ENCODE measurements at places on chromosomes 6 and 20. TPM values are rescaled to one million over a fixed set of nuclear protein-coding genes. Genes with fewer than 3 reads are reported as not detected.

DNA sequence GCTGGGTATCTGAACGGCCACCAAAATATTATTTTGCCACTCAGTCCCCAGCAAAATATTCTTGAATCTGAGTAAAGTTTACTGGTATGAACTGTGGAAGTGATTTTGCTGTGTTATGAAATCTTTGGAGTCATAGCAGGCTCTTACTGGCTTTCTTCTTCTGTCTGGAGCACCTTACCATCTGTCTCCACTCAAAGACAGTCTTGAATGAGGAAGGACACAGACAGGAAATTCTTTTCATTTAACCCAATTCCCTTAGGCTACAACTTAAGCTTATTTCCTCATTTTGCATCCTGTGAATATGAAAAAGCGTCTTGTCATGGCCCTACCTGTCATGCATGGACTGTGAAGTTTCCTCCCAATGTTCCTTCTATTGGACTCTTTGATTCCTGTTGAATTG, 24.7 kb downstream of the FNDC1 start:
- no peak for DNase-seq

Gene RAMACL
- 0.87 TPM for polyA plus RNA-seq

DNA sequence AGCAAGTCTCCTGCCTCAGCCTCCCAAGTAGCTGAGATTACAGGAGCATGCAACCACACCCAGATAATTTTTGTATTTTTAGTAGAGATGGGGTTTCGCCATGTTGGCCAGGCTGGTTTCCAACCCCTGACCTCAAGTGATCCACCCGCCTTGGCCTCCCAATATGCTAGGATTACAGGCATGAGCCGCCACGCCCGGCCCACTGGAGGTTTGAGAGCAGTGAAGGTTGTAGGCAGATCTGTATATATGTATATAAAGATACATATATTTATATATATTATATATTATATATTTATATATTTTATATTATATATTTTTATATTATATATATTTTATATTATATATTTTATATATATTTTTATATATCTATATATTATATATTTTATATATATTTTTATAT, 38.2 kb upstream of the TTPAL start:
- DNase-seq, result no peak

GRCh38 chr20:47857187-47857568, 71.9 kb upstream of the SULF2 start:
- DNase-seq, result no peak

DNA sequence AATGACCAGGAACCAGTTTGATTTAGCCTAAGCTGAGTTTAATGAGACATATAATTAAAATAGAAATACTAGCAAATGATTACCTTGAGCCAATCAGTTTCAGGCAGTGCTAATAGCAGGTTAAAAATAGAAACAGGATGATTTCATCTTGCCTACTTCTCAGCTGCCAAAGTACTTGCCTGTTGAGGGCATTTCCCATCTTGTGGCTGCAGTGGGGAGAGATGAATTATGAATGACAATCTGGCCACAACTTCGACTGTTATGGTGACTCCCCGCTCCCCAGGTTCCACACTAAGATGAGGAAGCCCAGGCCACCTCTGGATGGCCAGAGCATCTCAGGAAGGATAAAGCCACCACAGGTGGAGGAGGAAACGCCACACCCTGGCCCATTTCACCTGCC, 31.3 kb downstream of the MBOAT1 start:
- DNase-seq, result no peak

Gene CLVS2
- polyA plus RNA-seq, result not detected

- DNase-seq, result no peak
Measured at GRCh38 chr6:33197431-33198048, 2.9 kb downstream of the RXRB start.

DNA sequence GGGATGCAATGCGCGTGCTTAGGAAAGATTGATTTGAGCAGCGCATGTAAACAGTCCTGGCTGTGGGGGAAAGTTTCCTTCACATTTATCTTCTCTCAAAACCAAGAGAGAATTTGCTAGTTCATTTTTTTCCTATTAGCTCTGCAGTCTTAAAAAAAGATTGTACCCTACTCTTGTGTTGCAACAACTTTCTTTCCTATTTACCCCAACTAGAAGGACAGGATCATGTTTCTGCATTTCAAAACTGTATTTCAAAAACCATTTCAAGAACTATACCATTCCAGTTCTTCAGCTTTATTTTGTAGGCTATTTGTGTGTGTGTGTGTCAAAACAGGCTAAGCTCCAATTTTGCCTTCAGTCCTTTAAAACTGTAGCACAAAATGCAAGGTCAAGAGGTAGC, 473.1 kb downstream of the KIF16B start:
- DNase-seq, result no peak

- DNase-seq, result no peak
Measured at GRCh38 chr6:2839982-2840748, 1.5 kb downstream of the SERPINB1 start.

DNA sequence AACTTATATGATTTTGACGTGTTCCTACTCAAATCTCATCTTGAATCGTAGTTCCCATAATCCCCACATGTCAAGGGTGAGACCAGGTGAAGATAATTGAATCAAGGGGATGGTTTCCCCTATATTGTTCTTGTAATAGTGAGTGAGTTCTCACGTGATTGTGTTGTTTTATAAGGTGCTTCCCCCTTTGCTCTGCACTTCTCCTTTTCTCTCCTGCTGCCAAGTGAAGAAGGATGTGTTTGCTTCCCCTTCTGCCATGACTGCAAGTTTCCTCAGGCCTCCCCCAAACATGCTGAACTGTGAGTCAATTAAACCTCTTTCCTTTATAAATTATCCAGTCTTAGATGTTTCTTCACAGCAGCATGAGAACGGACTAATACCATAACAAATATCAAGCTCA, 83.2 kb downstream of the MANEA start:
- no peak for DNase-seq

DNA sequence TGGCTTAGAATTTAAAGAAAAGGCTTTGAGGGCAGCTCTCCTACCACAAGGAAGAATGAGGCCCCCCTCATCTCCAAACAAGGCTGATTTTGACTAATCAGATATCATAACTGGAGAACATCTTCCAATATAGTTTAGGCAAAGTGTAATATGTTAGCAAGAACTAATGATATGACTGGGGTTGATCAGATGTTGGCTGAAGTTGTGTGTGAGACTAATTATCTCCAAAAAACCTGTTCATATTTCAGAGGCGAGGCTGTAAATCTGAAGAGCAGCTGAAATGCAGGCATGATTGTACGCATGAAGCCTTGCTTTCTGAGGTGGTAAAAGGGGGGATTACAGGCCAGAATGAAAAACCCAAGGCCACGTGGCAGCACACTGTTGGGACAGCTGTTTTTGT, 16.0 kb upstream of the ZNF831 start:
- no peak for DNase-seq

DNA sequence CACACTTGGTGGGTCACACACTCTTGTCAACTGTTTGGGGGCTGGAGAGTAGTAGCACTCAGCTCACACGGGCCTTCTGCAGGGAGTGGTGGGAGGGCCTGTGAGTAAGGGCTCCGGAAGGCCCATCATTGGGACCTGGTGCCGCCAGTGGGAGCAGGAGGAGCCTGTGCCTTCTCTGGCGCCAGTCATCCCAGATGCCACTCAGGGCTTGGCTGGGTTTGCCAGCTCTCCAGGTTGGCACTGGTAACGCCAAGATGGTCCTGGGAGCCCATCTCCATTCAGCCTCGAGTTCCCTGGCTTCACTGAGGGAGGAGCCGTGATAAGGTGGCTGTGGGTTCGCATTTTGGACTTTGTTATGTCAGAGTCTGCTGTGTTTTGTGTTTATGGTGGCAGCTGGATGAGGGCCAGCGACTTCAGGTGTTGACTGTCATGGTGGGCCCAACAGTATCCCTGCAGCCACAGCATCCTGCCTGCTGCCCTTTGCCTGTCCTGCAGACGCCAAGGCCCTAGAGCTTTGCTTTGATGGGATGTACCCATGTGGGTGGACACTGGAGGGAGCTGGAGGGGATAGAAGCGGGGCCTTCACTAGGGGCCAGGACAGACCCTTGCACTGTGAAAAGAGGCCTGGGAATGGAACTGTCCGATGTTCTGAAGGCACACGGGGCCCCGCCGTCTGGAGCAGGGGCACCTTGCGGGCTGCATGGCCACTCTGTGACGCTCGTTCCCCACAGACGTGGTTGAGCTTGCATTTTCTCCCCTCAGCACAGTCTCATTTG, 13.3 kb upstream of the DNAJC5 start:
- DNase-seq, result no peak

Gene GABRR1
- polyA plus RNA-seq, result not detected

- DNase-seq, result no peak
Measured at GRCh38 chr6:118206221-118206620, 299.2 kb downstream of the SLC35F1 start.

DNA sequence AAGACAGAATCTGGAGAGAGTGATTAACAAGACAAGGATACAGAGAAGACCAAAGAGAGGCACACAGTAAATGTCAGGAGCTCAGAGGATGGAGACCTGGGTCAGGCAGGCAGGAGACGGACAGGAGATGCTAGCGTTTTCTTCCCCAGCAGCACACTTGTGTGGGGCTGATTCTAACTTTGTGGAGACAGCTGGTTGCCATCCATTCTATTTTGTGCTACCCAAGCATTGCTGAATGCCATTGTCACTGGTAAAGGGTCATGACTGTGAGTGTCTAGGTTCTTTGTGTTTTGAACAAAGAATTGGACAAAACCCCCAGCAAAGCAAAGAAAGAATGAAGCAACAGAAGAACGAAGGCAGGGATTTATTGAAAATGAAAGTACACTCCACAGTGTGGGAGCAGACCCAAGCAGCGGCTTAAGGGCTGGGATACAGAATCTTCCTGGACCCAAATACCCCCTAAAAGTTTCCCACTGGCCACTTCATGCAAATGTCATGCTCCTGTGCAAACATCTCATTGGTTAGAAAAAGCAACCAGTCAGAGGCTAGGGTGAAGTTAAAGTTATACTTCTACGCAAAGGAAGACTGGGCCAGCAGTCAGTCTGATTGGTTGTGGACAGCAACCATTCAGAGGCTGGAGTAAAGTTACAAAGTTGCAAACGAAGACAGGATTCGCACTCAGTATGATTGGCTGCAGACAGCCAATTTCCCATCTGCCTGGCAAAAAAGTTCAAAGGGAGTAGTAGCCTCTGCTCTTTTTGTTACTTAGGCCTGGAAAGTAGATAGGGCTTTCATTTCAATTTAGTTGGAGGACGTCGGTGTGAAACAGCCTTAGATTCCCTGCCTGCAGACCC, 17.5 kb downstream of the PTK7 start:
- DNase-seq, result no peak

DNA sequence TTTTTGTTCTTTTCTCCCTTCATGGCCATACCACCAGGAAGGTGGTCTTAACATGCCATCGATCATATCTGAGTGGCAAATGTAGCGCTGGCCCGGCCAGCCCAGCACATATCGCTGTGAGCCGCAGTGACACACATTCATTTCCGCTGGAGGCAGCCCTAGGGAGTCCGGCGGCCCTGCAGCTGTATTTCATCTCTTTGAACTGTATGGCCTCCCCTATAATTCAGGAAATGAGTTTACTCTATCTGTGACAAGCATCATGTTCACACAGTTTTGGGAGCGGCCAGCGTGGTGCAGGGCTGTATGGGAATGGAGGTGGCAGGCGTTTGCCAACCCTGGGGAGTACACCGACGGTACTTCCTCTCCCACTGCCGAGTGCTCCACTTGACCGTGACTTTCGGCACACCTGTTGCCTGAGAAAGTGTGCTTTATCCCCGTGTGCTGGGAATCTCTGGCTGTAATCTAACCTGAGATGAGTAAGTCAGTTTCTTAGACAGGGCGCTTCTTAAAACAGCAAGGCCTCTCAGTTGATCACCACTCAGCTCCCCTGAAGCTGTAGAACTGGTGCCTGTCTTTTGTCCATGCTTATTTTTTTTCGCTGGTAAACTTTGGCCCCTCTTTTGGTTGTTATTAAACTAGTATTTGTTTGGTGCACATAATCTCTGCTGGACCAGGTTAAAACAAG, 257.1 kb upstream of the TAB2 start:
- no peak for DNase-seq
